Suprapubic skin (tissue), 4 donors: ENCODE measurements at places on chromosomes 1 and 21. TPM values are rescaled to one million over a fixed set of nuclear protein-coding genes. Genes with fewer than 3 reads are reported as not detected.
A peak's percentile ranks its signal among the peaks of the same experiment; 100 is the strongest.

DNA sequence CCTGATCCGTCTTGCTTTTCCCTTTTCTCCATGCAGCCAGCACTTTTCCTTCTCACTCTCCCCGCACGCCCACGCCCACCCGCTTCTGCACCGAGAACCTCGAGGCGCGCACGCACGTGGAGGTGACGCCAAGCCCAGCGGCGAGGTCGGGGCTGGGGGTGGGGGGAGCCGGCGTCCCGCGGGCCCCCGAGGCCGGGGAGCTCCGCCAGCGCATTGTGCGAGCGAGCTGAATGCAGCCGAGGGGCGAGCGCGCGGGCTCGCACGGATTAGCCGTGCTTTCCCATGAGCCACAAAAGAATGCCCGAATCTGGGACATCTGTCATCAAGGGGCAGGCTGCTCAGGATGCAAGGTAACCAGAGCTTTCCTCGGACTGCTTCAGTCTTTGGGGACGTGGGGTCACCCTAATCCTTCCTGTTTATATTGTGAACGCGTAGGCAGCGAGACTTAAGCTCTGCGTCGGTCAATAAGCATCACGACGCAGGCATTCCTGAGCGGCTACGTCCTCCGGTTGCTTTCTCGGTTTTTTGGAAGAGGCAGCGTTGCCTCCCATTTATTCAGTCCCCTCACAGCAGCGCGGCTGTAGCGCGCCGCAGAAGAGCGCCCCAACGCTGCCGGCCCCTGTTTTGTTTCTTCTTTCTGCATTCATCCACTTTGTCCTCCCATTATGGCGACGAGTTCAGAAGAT, 67.3 kb upstream of the AKT3 start:
- no peak for DNase-seq

GRCh38 chr1:232428786-232429530, 201.0 kb downstream of the SIPA1L2 start:
- DNase-seq = no peak

- no peak for DNase-seq
Measured at GRCh38 chr1:229445828-229446227, 11.9 kb upstream of the ACTA1 start.

GRCh38 chr21:34722684-34723300, 54.0 kb downstream of the CLIC6 start:
- no peak for DNase-seq

GRCh38 chr1:215076322-215076721, 6.2 kb upstream of the KCNK2 start:
- DNase-seq = no peak

DNA sequence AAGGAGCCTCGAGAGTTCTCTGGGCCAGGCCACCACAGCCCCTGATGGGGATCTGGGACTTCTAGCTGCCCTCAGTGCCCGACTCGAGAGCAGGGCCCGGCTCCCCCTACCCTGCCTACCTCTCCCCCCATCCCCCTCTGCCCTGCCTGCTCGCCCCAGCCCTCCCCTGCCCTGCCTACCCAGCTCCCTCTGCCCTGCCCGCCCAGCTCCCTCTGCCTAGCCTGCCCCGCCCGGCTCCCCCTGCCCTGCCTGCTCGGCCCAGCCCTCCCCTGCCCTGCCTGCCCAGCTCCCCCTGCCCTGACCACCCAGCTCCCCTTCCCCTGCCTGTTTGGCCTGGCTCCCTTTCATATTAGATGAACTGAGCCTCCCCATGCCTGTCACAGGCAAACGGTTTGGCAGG, 117.4 kb upstream of the TMEM51 start:
- no peak for DNase-seq

GRCh38 chr1:6239950-6240768, 3.8 kb upstream of the HES3 start:
- DNase-seq = no peak

DNA sequence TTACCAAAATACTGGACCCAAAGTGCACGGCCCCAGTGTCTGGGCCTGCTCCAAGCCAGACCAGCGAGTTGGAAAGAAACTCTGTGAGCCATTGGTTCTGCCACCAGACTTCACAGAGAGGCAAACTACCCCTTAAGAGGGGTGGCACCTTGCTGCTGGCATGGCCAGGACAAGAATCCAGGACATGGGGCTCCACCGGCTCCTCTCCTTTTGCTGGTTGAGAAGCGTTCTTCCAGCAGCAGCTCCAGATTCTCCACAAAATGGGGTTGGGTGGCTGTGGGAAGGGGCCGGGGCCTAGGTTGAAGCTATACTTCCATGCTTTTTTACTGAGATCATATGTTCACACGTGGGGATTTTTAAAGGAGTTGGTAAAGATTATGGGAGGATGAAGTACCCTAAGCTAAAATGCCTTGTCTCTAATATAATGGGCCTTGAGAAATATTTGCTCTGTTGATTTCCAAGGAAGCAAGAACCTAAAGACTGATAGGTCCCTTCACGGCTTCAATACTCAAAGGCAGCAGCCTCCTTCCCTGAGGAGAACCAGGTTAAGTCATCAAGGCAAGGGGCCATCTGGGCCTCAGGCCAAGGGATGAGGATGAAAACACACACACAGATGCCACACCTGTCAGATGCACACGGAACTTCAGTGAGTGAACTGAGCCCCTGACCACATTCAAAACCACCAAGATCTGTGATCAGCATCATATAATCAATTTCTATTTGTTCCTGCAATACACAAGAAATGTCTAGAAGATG, 3.1 kb downstream of the C1orf198 start:
- DNase-seq = no peak

Gene KCNK2
- total RNA-seq = 5.2 TPM

DNA sequence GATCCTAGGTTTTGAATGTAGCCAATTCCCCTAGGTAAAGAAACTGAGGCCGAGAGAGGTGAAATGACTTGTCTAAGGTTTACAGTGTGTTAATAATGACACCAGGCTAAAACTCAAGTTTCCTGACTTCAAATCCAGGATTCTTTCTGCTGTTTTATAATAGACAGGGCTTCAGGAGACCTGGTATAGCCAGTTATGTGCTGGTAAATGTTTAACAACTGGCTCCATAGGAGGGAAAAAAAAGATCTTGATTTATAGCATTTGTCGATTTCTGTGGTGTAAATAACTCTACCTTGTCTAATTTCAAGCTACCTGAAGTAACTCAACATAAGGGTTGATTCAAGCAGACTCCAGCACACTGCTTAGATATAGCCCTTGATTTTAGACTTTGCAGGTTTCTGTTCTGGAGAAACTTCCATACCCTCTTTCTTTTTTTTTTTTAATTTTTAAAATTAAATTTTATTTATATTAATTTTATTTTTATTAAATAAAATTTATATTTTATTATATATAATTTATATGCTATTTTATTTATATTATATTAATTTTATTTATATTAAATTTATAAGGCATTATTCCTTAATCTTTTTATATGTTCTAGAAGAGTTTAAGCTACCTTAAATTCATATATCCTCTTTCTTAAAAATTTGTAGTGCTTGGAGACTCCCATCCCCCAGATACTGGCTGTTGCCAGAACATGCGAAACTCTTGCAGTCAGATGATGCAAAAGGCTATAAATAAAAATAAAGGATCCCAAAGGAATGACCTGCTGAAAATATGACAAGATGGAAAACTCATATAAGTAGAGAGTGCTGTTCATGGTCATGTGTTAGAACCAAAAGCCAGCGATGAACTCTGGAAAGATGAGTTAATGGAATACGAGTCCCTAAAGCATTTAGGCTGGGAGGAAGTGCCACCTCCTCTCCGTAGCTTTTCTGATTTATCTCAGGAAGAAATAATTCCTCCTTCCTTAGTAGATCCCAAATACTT, 35.4 kb upstream of the SRSF10 start:
- peak; percentile 57 for DNase-seq

DNA sequence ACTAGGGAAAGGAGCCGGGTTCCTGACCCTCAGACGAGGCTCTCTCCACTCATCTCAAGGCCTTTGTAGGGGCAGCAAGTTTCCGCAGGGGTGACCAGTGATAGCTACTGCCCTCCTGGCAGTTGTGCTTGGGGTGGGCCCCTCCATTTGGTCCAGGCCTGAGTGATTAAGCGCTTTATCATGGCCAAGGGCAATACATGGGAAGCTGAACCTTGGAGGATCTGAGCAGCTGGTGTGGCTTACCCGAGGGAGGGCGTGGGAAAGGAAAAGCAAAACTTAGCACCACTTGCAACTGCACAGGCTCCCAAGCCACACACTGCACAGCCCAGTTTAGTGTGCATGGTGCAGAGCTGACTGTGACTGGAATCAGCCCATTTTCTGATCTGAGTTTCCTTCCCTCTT, 47.8 kb downstream of the GADD45A start:
- DNase-seq = no peak

DNA sequence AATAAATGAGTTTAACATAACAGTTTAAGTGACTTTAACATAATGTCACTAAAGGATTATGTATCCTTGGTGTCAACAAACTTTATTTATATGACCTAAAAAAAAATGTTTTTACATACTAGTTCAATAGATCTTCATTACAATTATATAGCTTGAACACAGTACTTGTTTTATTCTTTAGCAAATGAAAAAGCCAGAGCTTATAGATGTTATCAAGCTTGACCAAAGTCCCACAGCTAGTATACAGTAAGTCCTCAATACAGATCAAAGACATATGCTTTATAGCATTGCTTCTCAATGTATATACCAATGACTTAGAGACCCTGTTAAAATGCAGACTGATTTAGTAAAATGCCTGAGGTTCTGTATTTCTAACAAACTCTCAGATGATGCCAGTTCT, 42.4 kb downstream of the UCHL5 start:
- no peak for DNase-seq

DNA sequence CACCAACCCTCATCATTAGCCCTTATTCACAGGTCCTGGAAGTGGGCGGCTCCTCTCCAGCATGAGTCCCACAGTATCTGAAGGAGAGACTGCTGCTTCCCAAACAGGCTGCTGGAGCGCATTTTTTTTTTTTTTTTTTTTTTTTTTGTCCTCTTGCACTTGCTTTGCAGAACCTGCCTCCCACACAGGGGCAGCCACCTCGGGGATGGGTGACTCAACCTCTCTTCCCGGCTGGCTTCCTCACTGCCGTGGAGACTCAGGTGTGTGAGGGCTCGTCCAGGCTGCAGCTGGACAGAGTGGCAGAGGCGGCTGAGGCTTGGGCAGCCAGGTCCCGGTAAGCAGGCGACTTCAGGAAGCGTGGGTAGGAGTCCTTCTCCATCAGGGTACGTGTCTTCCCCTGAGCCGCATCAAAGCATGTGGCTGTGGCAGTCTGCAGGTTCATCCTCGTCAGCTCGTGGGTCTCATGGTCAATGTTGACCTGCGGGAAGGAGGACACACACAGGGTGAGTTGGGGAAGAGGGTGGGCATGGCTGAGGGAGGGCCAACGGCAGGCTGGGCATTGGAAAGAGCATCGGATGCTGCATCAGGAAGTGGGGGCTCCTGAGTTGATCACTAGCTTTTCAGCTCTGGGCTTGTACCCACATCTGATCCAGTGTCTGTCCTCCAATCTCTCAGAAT, 4.0 kb downstream of the RGS16 start:
- DNase-seq = no peak

Gene MRPL39
- 28.7 TPM for total RNA-seq

DNA sequence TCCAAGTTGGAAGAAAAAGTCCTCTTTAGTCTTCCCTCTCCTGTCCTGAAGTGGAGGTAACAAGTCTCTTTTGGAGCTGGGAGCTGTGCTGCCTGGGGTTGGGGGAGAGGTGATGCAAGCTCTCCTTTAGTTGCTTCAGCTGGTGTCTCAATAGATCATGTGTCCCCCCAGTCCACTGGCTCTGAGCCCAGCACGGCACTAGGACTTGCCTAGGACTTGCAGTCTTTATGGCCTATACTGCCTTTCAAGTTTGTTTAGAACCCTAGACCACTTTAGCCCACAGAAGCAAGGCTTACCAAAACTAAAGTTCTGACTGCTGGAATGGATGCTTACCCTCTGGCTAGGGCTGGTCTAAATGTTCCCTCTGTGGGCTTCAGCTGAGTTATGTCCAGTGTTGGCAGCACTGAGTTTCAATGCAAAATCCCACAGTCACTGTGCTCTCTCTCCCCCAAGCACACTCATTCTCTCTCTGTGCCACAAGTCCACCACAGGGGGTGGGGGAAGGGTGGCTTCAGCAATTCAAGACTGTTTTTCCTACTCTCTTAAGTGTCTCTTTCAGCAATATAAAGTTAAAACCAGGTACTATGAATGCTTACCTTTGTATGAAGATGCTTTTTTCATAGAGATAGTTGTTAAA, 185.0 kb downstream of the DNAH14 start:
- DNase-seq = no peak

DNA sequence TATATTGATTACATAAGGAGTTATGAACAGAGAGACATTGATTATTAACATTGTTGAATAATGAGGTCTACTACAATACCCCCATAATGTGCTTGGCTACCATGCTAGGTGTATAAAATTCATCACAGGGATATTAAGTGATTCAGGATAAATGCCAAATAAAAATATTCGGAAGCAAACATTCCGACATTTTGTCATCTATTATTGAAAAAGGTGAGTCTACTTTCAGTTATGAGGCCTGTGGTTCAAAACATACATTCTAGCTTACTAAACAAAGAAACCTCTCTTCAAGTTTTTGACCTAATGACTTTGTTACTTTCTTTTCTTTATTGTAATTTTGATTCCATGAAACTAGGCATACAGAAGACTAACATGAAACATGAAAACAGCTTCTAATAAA, 190.3 kb upstream of the GREM2 start:
- DNase-seq = no peak

DNA sequence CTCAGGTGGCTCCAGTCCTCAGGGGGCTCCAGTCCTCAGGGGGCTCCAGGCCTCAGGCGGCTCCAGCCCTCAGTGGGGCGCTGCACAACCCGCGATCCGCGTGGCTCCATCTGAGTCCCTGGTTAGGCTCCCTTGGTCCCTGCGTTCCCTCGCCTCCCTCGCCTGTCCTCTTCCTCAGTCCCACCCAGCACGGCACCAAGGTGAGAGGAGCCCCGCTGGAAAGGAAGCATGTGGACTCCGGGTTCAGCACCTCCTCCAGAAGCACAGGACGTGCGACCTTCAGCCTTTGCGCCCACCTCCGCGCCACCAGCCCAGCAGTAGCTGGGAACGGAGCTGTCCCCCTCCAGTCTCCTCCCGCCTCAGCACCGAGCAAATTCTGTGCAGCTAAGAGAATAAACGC, 8.1 kb upstream of the OR2M5 start:
- no peak for DNase-seq

Gene AQP10
- 0.26 TPM for total RNA-seq

GRCh38 chr1:183282101-183282855, 96.2 kb downstream of the LAMC2 start:
- no peak for DNase-seq

GRCh38 chr1:227906550-227907071, 41.1 kb downstream of the WNT9A start:
- no peak for DNase-seq

Gene C1QC
- 14.3 TPM for total RNA-seq

DNA sequence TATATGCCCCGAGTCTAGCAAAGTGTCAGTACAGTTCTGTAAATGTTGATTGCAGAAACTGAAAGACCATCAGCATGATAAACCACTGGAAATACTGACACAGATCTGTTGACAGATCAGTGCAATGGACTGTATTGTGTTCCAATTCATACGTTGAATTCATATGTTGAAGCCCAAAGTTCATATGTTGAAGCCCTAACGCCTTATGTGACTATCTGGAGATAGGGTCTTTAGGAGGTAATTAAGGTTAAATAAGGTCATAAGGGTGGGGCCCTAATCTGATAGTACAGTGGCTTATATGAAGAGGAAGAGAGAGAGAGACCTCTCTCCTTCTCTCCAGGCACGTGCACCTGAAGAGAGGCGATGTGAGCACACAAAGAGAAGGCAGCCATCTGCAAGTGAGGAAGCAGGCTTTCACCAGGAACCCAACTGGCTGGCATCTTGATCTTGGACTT, 144.7 kb downstream of the MRPL39 start:
- DNase-seq = no peak

- no peak for DNase-seq
Measured at GRCh38 chr1:228077565-228078330, 4.8 kb upstream of the ARF1 start.

Gene ATXN7L2
- total RNA-seq = 6.9 TPM

- peak; percentile 83 for DNase-seq
Measured at GRCh38 chr1:94258873-94259331, 21.5 kb upstream of the ARHGAP29 start.
